ENCODE measurements at places on chromosomes 16 and 17.

DNA sequence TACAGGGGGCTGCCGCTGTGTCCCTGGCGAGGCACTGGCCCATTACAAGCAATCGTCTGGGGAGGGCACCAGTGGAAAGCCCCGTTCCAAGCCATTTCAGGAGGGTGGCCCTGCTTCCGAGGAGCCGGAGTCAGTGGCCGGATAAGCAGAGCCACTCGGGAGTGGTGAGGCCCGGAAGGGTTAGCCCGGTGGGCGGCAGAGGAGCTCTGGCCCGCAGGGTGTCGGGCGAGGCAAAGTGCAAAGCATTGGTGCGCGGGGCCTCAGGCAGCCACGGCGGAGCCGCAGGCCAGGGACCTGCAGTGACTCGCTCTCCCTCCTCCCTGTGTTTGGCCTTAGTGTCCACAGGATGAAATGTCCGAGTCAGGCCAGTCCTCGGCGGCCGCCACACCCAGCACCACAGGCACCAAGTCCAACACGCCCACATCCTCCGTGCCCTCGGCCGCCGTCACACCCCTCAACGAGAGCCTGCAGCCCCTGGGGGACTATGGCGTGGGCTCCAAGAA is 24.6 kb downstream of the NME3 start:
- no peak for DNase-seq

GRCh38 chr17:76528156-76528527 is 9.4 kb downstream of the CYGB start:
- DNase-seq, result no peak

GRCh38 chr17:4179071-4179470 is 36.1 kb downstream of the CYB5D2 start:
- DNase-seq, result no peak

DNA sequence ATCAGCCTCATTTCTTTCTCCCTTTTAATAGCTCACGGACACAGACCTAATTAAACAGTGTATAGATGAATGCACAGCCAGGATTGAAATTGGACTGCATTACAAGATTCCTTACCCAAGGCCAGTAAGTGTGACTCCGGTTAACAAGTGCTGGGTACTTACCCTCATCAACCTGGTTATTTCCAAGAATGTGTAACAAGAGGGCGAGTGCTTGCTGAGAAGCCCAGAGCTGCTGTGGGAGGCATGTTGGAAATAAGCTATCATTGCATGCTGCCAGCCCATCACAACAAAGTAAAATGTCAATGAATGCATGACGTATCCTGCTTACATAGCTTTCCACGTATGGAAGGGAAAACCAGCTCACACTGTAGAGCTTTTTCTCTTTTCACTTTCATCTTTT is 19.5 kb downstream of the LYRM1 start:
- no peak for DNase-seq

DNA sequence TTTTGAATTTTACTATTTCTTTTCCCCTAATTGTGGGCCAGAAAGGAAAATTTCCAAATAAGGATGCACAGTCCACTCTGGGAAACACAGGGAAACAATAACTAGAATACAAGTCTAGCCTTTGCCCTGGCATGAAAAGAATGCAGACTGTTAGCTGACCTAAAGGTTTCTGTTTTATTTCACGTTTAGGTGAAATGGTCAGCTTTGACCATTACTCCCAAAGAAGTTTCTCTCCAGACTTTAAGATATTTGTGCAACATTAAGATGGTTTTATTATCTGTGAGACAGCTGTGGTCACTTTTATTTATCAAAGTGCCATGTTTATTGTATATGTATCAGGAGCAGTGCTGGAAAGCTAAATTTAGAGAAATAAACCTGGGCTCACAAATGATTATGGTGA is 163.9 kb downstream of the SPECC1 start:
- no peak for DNase-seq

- DNase-seq, result no peak
These were observed 2.0 kb downstream of the MAF start for GRCh38 chr16:79598348-79599181.

GRCh38 chr16:29198231-29198630 is 208.3 kb downstream of the NPIPB11 start:
- DNase-seq, result no peak

- no peak for DNase-seq
These were observed 109.3 kb downstream of the GSG1L start for GRCh38 chr16:27954191-27954590.

DNA sequence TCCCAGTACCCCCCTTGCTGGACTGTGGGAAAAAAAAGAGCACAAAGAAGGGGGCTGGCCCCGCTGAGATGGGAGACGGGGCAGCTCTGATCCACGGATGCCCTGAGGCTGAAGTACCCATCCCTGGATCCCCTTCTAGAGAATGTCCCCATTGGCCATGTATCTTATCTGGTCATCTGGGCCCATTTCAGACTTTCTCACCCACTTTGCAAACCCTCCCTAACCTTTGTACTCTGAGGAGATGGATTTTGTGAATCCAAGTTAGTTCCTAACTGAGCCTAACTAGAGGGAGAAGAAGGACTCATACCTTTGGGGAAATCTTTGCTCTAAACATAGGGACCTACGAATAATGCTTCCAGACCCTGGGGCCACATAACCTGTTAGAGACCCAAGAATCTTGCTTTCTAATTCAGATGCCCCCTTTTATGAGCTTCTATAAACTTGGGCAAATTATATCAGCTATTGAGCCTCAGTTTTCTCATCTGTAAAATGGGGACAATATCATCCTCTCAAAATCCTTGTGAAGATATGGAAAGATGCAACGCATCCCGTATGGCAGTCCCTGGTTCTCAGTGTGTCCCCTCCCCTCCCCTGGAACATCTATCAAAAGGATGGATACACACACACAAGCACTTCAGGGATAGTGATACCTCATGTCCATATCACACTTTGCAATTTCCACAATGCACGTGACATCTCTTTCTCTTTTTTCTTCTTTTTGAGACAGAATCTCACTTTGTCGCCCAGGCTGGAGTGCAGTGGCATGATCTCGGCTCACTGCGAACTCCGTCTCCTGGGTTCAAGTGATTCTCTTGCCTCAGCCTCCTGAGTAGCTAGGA is 16.8 kb upstream of the FZD2 start:
- no peak for DNase-seq

GRCh38 chr16:56605475-56605874 is 2.9 kb upstream of the MT2A start:
- DNase-seq, result no peak

- DNase-seq, result no peak
These were observed 94.2 kb upstream of the LHX1 start for GRCh38 chr17:36842963-36843558.

- no peak for DNase-seq
These were observed 24.3 kb upstream of the LASP1NB start for GRCh38 chr17:38900978-38901656.

DNA sequence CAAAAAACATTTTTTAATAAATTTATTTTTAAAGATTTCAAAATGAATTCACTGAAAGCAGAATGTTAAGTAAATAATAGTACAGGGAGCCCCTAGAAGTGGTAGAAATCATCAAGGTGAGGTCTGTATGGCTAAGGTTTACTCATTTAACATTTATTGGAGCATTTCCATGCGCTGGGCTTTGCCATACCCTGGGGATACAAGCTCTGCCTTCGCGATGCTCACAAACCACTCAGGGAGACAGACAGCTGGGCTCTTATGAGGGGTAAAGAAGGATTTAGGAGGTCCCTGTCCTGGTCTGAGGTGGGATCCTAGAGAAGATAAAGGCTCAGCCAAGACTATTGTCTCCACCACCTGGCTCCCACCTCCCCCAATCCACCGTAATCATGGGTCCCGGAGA is 11.3 kb upstream of the LPCAT2 start:
- DNase-seq, result no peak

DNA sequence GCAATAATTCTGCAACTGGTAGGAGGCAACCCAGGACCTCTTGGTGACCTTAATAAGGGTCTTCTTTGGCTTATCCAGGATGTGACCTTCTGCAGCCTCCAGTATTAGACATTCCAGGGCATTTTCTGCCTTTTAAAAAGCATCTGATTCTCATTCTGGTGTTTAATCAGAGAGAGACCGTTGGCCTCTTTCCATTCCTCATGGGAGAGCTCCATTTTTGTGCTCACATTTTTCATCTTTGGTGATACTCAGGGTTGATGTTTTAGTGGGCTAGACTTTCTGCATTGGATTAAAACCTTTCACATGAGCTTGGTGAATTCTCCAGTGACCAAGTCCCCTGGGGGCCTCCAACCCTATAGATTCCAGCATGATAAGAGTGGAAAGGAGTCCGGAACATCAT is 150.2 kb upstream of the CACNG5 start:
- no peak for DNase-seq

DNA sequence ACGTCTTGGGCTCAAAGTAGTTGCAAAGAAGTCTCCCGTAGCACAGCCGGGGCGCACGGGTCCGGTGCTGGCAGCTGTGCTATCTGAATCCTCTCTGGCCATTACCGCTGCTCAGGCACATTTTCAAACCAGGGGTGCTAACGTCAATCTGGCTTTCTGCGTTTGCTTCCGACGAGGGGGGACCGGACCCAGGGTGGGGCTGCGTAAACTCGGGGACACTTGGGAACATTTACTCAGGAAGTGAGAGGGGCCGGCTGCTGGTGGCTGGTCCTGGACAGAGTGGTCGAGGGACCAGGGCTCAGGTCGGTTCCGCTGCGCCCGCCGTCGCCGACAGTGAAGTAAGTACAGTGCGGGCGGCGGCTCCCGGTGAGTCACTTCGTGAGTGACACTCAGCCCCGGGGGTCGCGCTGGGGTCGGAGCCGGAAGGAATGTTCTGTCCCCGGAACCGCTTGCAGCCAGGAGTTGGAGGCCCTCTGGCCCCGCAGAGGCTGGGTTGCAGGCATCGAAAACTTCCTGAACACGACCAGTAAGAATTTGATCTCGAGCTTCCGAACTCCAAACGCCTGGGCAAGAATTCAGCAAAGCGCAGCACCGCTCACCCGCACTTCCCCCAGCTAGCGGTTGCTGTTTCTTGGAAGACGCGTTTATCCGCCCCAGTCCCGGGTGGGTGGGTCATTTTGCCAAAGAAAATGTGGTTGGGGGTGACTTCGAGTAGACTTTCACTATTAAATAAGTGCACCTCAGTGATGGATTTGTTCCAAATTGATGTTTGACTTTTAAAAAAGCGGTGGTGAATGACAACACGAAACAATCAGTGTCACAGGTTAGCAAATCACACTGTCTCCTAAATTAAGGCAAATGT is 1.4 kb upstream of the HS3ST3B1 start:
- no peak for DNase-seq

- DNase-seq, result no peak
These were observed 207.7 kb downstream of the SPECC1 start for GRCh38 chr17:20216853-20217252.

- no peak for DNase-seq
These were observed 228.9 kb upstream of the RPL38 start for GRCh38 chr17:73974536-73974935.

DNA sequence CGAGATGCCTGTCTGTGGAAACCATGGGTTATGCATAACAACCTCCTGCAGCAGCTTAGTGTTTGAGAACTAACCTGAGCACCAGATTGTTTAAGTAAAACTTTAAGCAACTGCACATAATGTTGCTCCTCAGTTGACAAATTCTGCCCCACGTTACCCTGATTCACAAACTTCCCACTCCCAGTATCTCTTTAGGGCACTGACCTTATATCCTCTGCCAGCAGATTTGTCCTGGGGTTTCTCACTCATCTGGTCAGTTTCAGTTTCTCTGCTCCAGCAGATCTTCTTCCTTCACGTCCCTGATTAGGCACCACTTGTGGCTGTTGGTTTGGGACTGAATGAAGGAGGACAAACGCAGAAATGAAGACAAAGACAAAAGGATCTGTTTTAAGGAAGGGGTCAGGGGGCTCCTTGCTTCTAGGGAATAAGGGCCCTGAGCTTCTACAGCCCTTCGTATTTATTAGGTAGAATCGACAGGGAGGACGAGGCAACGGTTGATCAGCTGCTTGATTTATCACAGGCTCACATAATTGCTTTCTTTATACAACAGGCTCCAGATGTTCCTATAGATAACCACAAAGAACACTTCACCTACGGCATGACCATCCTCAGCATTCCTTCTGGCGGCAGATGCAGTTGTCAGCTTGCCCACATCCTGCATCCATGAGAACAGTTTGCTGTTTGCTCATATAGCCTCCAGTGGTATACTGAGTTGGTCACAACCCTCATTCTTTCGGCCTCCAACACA is 13.5 kb upstream of the ZNF689 start:
- DNase-seq, result no peak

- DNase-seq, result no peak
These were observed 18.8 kb downstream of the SCGB1C2 start for GRCh38 chr17:156094-156621.

- DNase-seq, result no peak
These were observed 558 bp downstream of the HSD3B7 start for GRCh38 chr16:30985401-30986128.

DNA sequence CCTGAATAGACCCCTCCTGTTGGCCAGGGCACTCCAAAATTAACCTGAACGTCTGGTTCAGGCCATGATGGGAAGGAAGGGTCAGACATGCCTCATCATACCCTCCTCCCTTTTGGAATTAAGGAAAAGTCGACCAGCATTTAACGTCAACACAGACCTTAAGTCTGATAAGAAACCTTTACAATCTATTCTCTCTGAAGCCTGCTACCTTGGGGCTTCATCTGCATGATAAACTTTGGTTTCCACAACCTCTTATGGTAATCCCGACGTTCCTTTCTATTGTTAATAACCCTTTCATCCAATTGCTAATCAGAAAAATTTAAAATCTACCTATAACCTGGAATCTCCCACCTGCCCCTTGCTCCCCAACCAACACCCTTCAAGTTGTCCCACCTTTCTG is 358.5 kb downstream of the CDH8 start:
- DNase-seq, result no peak

DNA sequence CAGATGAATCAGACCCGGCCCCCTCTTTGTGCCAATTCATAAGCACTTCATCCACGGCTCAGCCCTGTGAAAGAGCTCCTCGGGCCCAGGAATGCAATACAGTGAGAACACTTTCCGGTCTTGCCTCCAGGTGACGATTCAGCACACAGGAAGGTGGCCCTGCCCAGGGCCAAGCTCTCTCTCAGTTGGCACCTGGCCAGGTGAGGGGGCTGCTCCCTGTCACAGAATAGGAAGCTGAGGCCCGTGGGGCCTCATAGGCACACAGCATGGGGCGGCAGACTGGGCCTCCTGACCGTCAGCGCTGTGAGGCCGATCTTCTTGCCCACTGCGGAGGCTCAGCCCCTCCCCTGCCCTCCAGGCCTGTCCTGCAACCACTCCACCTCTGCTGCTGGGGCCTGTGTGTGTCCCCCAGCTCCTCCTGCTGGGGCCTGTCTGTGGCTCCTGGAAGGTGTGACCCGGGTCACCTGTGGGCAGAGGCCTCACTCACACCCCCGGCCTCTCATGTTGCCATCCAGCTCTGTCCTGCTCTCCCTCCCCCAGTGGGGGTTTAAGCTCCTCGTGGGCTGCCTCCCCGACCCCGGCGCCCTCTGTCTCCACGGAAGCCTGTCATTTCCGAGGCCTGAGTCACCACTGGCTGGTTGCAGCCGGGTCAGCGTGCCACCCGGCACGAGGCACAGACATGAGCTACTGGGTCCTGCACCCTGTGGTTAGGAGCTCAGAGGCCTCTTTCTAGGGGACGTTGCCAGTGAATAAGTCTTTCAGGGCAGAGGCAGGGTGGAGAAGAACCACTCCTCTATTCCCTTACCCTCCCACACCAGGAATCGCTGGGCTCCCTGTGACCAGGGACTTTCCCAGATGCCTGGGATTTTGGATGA is 114.4 kb downstream of the SEC14L1 start:
- no peak for DNase-seq

- no peak for DNase-seq
These were observed 8.5 kb downstream of the MPG start for GRCh38 chr16:86483-86952.

GRCh38 chr16:51881731-51882130 is 665.2 kb downstream of the TOX3 start:
- no peak for DNase-seq
